ENCODE measurements at places on chromosomes 16 and 17.

- no peak for DNase-seq
These were observed 661 bp downstream of the LRRC3C start for GRCh38 chr17:39927929-39928857.

GRCh38 chr16:85029981-85030401 lies 2.4 kb downstream of the KIAA0513 start:
- DNase-seq = no peak

DNA sequence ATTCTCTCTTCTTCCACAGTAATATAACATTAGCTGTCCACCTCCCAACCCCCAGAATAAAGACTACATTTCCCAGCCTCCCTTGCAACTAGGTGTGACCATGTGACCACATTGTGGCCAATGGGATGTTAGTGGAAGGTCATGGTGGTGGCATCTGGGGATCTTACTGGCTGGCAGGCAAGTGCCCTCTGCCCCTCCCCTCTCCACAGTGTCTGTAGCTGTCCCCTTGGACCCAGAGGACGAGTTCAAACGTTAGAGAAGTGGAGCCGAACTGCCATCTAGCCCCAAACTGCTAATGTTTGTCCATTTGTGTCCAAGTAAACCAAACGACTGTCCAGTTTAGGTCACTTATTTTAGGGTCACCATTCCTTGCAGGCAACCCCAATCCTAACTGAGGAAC lies 26.6 kb upstream of the KCNG4 start:
- DNase-seq = peak; percentile 9

- no peak for DNase-seq
These were observed 1.7 kb upstream of the RRAD start for GRCh38 chr16:66926961-66927436.

DNA sequence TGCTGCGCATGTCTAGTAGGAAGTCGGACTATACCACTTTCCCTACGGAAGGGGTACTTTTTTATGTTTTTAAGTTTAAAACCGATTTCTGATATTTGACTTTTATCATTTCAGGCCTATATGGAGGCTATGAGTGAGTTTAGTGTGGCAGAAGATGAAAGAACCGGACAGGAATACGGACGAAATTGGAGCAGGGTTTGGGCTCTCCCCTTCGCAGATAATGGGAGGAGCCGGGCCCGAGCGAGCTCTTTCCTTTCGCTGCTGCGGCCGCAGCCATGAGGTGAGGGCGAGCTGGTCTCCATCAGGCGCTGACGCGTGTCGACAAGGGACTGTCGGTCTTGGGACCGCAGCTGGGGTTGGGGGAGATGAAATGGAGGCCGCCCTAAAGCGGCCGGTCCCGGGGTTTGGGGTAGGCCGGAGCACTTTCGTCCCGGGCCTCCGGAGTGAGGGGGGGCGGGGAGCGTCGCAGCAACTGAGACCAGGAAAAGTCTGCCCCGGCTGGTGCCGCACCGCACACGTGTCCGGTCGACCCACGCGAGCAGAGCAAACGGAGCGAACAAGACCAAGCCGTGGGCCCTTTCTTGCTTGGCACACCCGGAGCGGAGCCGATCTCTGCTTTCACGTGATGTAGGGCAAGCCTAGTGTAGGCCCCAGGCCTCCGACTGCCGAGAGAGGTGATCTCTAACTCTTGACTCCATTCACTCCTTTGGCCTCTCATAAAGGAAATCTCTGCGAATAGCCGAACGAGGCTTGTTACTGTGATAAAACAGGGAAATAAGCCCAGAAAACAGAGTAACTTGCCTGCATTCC lies at the start of gene RPL19:
Gene RPL19, plus strand, starts transcription at position 214 of the 810 bp plus-strand sequence. Its CDS starts 62 bp downstream, at position 276.
- DNase-seq = peak; percentile 56

GRCh38 chr17:57530026-57530425 lies 215.1 kb downstream of the CCDC182 start:
- no peak for DNase-seq

GRCh38 chr17:34726536-34727384 lies 147.4 kb downstream of the TMEM132E start:
- DNase-seq = no peak

GRCh38 chr17:76189247-76189646 lies 48.2 kb upstream of the FOXJ1 start:
- no peak for DNase-seq

- DNase-seq = no peak
These were observed 1.2 kb upstream of the EFNB3 start for GRCh38 chr17:7703584-7704479.

DNA sequence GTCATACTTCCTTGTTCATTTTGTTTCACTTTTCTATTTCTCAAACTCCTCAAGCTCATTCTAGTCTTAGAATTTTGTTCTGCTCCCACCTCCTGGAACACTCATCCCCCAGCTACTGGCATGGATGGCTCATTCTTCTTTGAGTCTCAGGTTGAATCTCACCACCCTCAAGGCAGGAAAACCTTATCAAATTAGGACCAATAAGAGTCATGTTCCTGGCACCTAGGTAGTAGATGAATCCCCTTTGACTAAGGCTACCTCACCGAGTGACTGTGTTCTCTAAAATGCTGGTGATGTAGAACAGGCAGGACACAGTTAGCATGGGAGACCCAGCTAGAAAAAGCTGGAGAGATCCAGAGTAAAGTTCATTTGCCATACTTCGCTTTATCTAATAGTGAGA lies 1050.8 kb upstream of the EEF2KMT start:
- DNase-seq = no peak

GRCh38 chr17:5705081-5705875 lies 121.0 kb upstream of the NLRP1 start:
- no peak for DNase-seq

GRCh38 chr16:86026916-86027315 lies 128.0 kb downstream of the IRF8 start:
- DNase-seq = no peak

GRCh38 chr16:5490499-5490898 lies 392.9 kb upstream of the EEF2KMT start:
- peak; percentile 2 for DNase-seq

DNA sequence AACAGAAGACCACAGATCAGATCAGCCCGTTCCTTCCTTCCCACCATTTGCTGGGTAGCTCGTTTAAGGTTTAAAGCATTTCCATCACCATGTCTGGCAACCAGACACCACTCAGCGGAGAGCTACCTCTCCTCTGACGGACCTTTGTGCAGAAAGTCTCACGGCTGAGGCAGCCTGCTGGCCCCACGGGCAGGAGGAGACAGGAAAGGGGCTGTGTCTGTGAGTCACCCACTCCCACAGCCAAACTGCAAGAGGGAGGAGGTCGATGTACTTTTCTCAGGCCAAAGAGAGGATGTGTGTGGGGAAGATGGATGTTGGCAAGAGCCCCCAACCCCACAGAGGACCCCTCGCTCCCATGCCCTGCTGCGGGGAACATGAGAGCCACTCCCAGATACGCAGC lies 92.1 kb downstream of the ZNF423 start:
- DNase-seq = no peak

GRCh38 chr17:64042700-64043485 lies 22.5 kb upstream of the ICAM2 start:
- no peak for DNase-seq

DNA sequence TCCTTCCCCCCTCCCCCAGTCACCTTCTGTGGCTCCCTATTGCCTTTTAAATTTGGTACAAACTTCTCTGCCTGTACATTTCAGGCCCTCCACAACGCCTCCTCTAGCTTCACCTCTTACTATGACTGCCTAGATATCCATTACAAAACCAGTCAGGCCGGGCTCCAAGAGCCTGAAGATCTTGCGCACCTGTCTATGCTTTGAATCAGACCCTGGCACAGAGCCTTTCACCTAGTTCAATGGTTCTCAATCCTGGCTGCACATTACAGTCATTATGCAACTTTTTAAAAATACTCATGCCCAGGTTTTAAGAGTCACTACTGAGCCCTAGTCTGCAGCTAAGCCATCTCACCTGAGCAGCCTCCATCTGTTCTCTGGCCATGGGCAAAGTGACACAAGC lies 1.6 kb upstream of the GAS7 start:
- no peak for DNase-seq

DNA sequence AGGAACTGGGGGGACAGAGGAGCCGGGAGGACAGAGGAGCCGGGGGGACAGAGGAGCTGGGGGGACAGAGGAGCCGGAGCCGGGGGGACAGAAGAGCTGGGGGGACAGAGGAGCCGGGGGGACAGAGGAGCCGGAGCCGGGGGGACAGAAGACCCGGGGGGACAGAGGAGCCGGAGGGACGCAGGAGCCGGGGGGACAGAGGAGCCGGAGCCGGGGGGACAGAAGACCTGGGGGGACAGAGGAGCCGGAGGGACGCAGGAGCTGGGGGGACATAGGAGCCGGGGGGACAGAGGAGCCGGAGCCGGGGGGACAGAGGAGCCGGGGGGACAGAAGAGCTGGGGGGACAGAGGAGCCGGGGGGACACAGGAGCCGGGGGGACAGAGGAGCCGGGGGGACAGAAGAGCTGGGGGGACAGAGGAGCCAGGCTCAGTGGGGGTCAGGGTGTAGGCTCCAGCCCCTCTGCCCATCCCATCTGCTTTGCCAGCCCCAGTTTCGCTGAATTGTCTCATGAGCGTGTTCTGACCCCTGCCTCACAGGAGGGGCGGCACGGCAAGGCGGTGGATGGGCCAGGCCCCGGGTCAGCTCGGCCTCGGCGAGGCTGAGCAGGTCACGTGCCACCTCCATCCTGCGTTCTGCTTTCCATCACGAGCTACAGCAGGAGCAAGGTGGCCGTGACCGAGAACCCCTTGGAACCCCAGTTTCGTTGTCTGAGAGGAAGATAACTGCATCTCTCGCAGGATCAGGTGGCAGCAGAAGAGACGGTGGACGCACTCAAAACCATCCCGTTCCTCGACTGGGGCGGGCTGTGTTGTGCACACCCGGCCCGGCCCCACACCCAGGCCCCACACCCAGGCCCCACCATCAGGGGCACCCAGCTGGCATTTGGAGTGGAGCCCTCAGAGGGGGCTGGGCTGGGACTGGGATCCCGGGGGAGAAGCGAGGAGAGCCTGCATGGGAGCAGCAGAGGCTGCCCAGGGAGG lies 26.1 kb upstream of the CBFA2T3 start:
- no peak for DNase-seq

DNA sequence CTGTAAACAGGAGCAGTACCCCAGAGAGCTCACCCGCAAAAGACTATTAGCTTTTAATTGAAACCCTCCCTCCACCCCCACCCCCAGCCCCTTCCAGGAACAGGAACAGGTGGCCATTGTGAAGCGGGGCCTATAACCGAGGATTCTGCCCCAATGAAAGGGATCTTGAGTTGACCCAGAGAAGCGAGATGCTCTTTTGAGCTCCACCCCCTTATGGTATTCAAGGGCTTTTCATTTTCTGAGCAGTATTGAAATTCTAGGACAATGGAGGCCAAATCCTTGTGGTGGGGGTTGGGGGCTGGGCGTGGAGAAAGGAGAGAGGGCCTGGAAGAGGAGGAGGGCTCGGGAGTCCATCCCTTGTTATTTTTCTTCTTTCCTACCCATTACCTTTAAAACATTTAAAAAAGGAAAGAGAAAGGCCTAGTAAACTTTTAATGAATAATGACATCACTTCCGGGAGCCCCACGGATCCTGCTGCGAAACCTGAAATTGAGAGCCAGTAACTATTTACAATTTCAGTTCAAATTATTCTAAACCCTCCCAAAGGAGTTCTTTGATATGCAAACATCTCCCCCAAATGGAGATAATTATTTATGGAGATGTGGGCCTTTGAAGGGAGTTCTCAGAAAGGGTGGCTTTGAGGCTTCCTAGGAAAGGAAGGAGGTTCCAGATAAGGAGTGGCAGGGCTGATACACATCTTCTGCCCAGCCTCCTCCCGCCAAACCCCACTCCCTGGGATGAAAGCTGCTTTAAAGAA lies 30.5 kb downstream of the HS3ST3B1 start:
- no peak for DNase-seq

GRCh38 chr17:59028328-59028727 lies 78.4 kb downstream of the TRIM37 start:
- no peak for DNase-seq

- DNase-seq = no peak
These were observed 1.3 kb downstream of the SMTNL2 start for GRCh38 chr17:4585638-4585994.

DNA sequence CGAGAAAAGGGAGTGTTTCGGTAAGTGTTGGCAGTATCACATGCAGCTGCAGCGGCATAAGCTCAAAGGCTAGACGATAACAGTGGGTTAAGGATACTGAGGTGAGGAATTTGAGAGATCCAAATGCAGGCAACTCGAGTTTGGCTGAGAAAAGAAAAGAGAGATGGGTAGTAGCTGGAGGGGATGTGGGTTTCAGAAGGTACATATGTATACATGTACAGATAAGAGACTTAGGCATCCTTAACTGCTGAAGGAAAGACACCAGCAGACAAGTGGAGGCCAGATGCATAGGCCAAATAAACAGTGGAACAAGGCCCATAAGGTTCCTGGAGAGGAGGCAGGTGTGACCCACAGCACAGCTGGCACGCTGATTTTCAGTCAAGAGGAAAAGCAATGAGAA lies 86.6 kb upstream of the NETO2 start:
- DNase-seq = no peak

DNA sequence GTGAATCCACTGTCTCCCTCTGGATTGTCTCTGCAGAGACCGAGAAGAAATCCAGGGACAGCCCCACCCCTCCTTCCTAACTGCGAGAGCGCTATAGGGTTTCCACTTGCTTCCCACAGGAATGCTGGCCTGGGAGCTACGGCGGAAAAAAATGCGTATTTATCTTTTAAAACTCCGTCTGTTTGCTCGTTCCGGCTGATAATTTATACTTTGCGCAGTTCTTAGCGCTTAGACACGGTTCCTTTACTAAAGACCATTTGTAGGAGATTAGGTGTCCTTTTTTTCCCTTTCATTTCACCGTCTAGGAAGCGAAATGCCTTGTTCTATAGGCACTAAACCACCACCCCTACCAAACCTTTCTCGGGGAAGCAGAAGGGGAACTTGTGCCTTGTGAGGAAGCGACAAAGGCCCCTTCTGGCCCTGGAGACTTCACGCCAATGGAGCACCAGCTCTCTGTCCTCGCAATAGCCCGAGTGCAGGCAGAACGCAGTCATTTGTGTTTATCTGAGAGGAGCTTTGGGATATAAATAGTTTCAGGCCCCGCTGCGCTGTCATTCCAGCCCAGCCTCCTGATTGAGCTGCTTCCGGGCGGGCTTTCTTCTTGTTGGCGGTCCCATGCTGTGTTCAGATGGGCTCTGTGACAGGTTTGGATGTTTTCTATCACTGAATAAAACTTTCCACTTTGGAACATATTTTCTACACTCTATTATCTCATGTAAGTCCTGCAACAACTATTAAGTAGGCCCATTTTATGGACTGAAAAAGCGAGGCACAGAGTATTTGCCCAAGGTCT lies 791 bp upstream of the SUPT4H1 start:
- DNase-seq = no peak

- no peak for DNase-seq
These were observed at the start of gene ASPA for GRCh38 chr17:3475812-3476610. Gene ASPA, plus strand, starts transcription at chr17:3475997. Its CDS starts 163 bp downstream, at chr17:3476160.

- DNase-seq = peak; percentile 78
These were observed 1.4 kb upstream of the MATCAP1 start for GRCh38 chr16:67184995-67185650.

DNA sequence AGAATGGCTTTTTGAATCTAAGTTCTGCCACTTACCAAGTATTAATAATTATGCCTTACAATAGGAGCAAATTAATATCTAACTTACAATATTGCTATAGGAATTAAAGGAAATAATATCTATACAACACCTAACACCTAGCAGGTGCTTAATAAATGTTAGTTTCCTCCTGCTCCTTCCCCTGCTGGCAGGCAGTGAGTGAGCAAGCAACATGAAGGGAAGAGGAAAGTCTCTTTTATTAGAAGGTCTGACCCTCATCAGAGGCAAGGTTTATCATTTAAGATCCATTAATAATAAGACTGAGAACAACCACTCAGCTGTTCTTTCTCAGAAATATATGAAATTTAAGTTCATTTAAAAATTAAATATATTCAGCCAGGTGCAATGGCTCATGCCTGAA lies 6.7 kb upstream of the DYNC1LI2 start:
- DNase-seq = no peak
